Stimulated activated CD8-positive, alpha-beta memory T cell treated with anti-CD3 and anti-CD28 coated beads, Interleukin-4, amount 100 ng/mL, for 4 hours (primary cell): ENCODE measurements at places on chromosomes 1 and 21.
A peak's percentile ranks its signal among the peaks of the same experiment; 100 is the strongest.

- DNase-seq: no peak
Measured at GRCh38 chr1:147475488-147475887, 65.8 kb upstream of the BCL9 start.

DNA sequence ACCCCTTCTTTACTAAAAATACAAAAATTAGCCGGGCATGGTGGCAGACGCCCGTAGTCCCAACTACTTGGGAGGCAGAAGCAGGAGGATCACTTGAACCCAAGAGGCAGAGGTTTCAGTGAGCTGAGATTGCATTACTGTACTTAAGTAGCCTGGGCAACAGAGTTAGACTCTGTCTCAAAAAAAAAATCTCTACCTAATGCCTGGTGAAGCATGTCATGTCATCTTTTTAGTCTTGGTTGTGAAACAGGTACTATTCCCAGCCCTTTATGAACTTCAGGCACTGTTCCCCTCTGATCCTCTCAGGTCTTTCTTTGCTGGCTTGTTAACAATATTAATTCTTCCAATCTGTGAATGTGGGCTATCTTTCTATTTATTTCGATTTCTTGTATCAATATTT is 22.1 kb downstream of the PRRC2C start:
- DNase-seq: no peak

DNA sequence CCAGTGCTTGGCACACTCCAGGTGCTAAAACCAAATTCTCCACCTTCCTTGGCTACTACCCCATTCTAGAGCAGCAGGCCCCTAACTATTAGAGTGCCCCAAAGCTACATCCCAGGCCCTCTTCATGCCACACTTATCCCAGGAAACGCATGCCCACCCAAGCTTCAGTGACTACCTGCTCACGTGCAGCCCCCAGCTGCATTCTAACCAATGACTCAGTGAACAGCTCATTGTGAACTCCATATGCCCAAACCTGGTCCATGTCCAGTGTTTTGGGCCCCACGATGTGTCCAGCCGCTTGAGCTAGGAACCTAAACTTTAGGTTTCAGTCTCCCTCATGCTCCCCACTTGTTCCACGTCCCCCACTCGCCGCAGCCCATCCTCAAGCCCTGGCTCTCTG is 41.5 kb downstream of the NKAIN1 start:
- no peak for DNase-seq

- DNase-seq: no peak
Measured at GRCh38 chr1:151825751-151826660, 5.6 kb downstream of the RORC start.

DNA sequence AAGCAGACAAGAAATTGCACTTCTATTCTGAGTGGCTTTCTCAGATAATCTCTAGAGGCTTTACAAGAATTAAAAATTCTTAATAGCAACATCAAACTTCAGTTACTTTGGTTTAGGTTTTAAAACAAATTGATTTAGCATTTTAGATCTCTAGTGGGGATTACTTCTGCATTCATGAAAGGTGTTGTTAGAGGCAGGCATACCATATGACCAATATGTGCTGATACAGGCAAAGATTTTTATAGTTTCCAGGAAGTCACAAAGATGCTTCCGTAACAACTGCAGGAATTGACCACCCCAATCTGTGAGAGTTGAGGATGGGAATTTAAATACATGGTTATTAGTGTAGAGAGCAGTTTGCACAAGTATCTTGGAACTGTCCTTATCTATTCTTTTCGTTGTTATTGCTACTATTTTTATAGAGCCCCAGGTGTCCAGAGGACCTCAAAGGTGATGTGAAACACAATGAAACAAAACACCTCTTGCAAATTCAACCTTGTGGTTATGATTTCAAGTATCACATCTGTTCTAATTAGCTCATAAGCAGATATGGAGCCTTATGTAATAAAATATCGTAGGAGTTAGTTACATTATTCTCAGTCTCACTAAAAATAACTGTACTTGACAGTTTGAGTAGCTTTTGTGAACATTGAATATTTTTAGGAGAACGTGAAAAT is 512.7 kb upstream of the ADGRL4 start:
- DNase-seq: no peak

DNA sequence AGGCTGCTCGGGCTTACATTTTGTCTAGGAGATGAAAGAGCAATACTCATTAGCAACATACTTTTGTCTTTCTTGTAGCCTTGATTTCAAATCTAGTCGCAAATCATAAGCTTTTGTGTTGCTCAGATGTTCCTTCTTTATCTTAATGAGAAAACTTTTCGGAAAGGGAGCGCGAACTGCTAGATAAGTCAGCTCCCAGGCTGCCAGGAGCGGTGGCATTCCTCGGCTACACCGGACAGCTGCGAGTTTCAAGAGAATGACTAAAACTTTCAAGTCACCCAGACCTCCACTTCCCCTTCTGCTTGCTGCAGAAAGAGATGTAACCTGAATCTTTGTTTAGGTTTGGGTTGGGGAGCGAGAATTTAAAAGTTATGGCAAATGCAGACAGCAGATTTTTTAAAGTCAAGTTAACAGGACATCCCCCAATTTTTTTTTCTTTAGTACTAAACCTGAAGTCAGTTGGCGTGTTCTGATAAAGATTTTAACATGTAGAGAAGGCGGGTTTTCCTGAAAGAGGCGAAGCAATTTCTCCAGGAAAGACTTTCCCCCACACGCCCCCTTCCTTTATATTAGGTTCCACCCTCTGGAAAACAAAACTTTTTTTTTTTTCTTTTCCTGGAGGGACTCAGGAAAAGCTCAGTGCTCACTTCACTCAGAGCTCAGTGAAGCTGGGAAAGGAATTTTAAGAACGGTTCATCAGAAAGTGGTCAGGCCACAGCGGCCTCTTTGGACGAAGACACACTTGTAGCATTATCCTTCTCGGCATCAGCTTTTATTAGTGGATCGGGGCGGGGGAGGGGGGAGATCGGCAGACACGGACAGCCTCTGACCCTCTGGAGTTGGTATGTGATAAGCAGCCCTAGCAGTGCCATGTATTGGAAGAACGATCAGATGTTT is at the start of gene LHX8:
LHX8 (plus strand) TSS at position 639 of the 897 bp plus-strand sequence. CDS start 2,227 bp downstream, outside the sequence.
- DNase-seq: no peak

GRCh38 chr1:92619466-92620189 is 132.9 kb upstream of the GFI1 start:
- no peak for DNase-seq

DNA sequence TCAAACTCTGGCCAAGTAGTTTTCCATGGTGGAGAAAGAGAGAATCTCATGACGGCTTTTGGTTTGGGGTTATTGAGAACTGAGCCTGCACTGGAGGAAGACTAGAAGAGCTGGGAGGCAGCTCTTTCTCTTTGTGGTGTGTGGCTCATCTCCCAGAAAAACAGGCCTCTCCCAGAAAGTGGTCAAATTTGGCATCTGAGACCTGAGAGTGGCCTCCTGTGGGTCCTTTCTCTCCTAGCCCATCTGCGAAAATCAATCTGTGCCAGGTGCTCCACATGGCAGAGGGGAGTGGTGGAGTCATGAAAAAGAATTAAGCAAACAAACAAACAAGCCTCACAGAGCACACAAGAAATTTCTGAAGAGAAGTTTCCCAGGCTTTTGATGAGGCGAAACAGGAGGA is 305.0 kb downstream of the ST6GALNAC3 start:
- no peak for DNase-seq

- DNase-seq: peak; percentile 16
Measured at GRCh38 chr1:241639623-241640148, 483 bp downstream of the CHML start.

DNA sequence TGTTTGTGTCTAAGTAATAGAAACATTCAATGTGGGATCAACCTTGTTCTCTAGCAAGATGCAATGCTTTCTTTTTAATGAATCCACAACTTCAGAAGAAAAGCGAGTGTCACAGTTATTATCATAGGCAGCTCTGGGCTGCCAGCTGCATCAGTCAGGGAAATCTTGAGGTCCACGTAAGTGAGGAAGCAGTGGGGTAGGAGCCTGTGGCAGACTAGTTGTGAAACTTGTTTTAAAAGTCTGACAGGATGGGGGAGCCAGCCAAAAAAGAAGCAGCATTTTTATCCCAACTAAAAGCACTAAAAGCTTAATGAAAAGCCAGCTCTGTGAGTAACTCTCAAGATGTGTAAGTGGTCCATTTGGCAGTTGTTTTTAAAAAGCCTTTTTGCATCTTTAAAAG is 113.1 kb downstream of the ZNF326 start:
- DNase-seq: no peak

- no peak for DNase-seq
Measured at GRCh38 chr1:116567790-116568661, 2.8 kb downstream of the CD58 start.

DNA sequence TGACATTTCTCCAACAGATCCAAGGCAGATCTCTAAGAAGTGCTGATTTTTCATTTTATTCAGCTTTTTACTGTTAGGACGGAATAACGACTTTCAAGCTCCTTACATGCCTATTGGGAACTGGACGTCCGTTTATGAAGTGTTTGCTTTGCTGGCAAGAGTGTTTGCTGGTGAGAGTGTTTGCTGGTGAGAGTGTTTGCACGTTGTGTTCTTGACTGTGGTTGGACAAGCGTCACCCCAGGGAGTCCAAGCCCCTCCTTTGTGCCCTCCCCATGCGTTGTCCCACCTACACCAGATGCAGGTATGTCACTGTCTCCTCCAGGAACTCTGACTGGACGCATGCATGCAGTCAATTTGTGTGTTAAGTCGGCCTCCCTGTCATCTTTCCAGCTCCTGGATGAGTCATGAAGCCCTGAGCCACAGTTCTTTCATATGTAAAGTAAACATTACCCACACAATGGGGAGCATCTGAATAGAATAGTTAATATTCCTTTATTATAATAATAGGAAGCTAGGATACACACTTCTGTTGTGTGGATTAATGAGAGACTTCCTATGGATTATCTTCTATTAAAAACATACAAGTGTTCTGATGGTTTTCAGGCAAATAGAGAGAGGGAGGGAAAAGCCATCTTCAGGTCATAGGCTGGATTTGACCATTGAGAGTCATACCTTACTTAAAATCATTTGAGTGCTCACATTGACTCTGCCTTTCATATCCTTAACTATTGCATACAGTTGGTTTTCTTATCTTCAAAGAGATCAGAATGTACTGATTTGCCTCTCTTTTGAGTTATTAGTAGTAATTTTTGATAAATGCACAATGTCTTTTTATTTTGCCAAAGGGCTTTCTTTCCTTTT is 119.2 kb downstream of the GALNT2 start:
- no peak for DNase-seq

- no peak for DNase-seq
Measured at GRCh38 chr1:243974451-243975292, 76.4 kb upstream of the ZBTB18 start.

GRCh38 chr1:225617479-225617878 is 35.4 kb downstream of the ENAH start:
- no peak for DNase-seq

GRCh38 chr1:221451741-221452140 is 290.1 kb downstream of the DUSP10 start:
- DNase-seq: no peak
